AG10803 (cell line): ENCODE measurements at places on chromosomes 3 and 15.
A peak's percentile ranks its signal among the peaks of the same experiment; 100 is the strongest.

DNA sequence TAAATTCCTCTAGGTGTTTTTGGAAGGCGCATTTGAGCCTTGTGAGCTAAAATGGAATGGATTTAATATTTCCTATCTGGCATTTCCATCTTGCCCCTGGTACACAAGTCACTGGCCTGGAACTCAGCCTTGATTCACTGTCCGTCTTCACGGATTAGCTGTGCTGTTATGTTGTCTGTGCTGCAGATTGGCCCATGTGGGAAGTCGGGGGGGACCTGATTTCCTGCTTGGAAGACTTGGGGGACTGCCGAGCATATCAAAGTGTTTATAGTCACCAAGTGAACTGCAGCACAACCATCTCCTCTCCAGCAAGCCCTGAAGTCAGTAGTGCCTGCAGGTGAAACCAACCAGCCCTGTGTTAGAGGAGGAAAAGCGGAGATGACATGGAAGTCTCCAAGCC, 12.2 kb downstream of the GHRL start:
- no peak for DNase-seq

DNA sequence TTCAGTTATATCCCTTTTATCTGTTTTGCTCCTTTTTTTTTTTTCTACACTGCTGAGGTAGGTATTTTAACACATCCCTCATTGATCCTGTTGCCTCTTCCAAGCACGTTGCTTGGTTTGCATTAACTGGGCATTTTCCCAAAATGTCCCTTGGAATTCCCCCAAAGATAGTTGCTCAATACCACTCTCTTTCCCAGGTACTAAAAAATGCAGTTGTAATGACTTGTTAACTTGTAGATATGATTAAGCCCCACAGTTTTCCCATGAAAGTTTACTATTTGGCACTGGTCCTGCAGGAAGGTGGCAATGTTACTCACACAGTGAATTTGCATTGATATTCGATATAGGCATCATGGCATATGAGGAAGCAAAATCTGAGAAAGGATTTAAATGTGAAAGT, 67.1 kb downstream of the GRM7 start:
- DNase-seq = no peak

DNA sequence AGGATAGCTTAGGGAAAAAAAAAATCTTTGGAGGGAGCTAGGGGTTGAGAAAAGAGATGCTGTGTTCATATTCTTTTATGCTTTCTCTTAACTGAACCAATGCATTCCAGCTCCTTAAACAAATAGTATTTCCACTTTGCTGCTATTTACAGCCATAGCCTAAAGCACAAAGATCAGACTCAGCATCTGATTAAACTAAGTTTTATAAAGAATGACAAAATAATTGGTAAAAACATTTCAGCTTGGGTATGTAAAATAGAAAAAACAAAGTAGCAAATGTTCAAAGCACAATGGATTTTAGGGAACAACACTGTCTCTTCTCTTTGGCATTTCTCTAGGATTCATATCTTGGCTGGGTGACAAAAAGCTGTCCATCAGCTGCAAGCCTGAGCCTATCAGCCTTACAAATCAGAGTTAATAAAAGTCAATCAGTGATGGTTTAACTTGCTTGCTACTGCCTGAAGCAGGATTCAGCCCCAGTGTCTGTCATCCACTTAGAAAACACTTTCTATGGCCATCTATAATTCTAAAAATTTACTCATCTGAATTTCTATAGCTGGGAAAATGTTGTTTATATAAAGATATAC, 232.1 kb upstream of the CDIN1 start:
- no peak for DNase-seq

- DNase-seq = peak; percentile 53
Observed at GRCh38 chr15:62847900-62848489, 194.6 kb upstream of the TPM1 start.

- no peak for DNase-seq
Observed at GRCh38 chr3:46962990-46963389, 13.6 kb downstream of the CCDC12 start.

- DNase-seq = peak; percentile 59
Observed at GRCh38 chr3:86774082-86774691, 216.8 kb downstream of the VGLL3 start.

DNA sequence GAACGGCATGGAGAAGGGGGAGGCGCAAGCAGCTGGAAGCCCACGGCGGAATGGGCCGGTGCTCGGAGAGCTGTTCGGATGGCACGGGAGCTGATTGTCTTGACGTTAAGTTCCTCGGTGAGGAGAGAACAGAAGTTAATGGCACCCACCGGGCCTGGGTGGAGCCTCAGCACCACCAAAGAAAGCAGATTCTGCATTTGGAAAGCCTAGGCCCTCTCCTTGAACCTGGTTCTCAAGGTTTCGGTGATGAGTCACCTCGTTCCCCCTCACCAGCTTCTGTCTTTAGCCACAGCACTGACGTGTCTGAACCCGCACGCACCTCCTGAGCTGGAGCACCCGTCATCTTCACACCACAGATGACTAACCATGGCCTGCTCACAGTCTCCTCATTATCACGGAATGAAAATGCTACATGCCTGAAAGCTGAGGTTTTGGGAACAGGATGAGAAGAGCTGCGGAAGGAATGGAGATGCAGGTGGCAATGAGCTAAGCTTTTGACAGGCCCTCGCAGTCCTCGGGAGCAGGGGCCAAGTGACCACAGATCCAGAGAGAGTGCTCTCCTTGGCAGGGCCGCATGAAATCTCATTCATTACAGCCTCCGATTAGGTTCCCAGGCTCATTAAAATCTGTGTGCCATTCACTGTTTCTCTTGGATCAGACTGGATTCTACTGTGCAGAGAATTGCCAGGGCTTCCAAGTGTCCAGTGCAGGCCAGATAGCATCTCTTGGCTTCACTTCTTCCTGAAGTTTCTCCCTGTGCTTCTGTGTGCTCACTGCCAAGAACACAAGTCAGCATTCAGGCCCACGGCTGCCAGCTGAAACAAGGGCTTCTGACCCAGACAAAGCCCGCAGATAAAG, 96.3 kb upstream of the DLG1 start:
- peak; percentile 100 for DNase-seq

GRCh38 chr3:133408961-133409360, 9.1 kb downstream of the BFSP2 start:
- peak; percentile 87 for DNase-seq

DNA sequence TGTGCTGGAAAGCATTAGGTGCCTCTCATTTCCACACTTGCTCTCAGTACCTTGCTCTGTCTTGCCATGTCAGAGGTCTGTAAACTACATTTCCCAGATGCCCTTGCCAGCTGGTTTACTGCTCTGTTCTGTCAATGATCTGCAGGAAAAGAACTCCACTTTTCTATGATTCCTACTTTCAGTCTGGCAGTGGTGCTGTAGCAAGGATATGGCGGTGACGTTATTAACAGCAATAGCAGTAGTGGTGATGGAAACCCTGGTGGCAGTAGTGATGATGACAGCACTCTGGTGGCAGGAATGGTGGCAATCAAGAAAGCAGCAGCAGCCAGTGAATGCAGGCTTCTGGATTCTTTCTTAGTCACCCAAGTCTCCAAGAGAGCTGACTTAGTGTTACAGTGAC, 665.2 kb downstream of the DIPK2A start:
- no peak for DNase-seq

DNA sequence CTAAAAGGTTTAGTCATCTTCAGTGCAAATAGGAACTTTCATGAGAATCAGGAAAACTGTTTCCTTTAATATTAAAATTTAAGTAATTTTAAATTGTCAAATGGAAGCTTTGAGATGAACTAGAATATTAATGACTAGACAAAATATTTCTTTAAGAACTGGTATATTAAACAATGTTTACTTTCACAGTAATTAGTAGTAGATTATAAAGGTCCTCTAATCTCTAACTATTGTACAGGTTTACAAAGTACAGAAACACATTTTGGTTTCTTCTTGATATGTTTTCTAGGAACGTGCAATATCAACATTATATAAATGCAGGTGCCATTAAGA, 138.9 kb downstream of the CLASP2 start:
- no peak for DNase-seq

DNA sequence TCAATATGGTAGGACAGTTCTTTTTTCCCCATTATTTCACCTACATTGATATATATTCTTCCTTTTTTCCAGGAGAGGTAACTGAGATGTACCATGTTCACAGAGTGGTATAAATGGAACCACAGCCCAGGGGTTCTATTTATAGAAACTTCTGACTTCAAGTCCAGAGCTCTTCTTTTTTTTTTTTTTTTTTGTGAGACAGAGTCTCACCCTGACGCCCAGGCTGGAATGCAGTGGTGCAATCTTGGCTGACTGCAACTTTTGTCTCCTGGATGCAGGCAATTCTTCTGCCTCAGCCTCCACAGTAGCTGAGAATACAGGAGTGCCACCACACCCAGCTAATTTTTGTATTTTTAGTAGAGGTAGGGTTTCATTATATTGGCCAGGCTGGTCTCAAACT, 267.1 kb upstream of the TPRG1 start:
- peak; percentile 66 for DNase-seq

DNA sequence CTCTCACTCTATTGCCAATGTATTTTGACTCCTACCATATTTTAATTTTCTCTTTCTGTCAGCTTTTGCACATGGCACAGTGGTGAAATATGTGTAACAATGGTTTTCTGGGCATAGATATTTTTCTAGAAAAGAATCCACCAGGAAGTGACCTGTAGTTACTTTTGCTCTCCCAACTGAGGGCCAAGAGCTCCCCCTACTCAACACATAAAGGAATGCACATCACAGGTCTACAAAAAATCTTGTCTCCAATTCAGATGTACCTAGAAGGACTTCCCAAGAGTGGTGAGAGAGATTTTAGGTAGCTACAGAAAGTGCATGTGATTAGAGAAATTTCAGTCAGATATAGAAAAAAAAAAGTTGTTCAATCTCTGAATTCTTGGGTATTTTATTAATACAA, 15.6 kb downstream of the CPA3 start:
- no peak for DNase-seq

DNA sequence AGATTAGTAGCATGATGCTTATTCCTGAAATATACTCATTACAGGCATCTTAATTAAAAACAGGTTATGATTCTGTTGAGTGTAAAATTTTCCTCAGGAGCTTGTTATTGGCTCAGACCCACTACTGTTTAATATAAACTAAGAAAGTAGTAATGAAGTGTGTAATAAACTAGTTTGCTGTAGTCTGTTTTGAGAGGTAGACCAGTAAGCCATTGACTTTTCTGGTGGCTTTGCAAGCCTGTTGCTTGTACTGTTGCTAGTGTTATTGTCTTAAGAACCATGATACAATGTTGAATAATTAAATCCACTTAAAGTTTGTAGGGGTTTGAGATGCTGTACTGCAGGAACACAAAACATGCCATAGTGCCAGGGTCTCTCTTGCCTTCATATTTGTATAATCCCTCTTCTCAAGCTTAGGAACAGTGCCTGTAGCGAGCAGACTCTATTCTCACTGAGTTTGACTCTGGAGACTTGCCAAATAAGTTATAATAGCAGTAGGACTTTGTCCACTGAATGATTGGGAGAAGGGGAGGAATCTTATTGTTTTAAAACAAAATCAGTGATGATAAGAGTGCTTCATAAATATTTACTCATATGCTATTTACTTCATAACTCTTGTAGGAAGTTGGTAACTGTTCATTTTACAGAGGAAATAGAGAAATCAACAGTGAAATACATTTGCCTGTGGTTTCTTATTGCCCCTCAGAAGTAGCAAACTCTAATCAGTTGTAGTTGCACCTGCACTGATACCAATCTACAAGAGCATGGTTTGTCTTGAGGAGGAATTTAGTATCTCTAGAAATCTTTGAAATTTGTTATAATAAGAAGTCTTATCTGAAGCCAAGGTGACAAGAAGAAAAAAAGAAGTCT, 13.4 kb downstream of the TCF12 start:
- no peak for DNase-seq

DNA sequence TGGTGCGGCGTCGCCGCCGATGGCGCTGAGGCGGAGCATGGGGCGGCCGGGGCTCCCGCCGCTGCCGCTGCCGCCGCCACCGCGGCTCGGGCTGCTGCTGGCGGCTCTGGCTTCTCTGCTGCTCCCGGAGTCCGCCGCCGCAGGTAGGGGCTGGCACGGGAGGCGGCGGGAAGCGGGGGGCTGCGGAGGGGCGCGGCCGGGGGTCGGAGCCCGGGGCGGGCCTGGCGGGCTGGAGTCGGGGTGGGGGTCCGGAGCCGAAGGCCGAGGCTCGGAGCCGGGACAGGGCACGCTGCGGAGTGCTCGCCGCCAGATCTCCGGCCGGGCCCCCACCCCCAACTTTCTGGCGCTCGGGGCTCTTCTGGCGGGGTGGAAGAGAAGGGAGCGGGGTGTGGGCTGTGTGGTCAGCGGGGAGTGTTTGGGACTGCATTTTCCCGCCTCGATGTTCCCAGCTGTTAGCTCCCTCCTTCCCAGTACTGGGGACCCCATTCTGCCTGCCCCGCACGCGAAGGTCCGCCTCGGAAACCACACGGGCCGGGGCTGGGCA, 299 bp downstream of the TYRO3 start:
- DNase-seq = no peak

DNA sequence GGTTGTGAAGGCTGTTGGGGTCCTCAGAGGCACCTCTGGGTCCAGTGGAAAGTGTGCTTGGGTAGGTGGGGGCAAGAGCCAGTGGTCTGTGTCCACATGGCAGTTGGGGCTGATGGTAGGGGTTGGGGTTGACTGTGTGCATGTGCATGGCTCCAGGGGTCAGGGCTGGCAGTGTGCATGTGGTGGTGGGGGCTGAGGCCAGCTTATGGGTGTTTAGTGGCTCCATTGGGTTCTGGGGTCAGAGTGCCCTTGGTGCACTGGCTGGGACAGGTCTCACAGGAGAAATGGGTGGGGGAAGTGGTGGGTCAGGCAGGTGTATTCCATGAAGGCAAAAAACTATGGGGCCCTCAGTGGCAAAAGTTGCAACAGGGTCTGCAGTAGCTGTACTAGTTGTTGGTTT, 97.9 kb downstream of the EDEM1 start:
- no peak for DNase-seq

GRCh38 chr3:186109897-186110803, 1.3 kb upstream of the ETV5 start:
- peak; percentile 51 for DNase-seq

GRCh38 chr15:38129531-38130204, 123.0 kb upstream of the SPRED1 start:
- DNase-seq = peak; percentile 100

GRCh38 chr3:190854062-190854461, 8.4 kb downstream of the GMNC start:
- DNase-seq = no peak

- DNase-seq = no peak
Observed at GRCh38 chr3:39404943-39405686, 1.4 kb upstream of the RPSA start.

- peak; percentile 58 for DNase-seq
Observed at GRCh38 chr3:177591379-177591778, 394.1 kb upstream of the TBL1XR1 start.

- DNase-seq = no peak
Observed at GRCh38 chr15:70250208-70251201, 152.8 kb upstream of the TLE3 start.

- DNase-seq = no peak
Observed at GRCh38 chr3:11300970-11301369, 28.8 kb downstream of the ATG7 start.

- no peak for DNase-seq
Observed at GRCh38 chr3:54713455-54713854, 214.4 kb downstream of the LRTM1 start.

- peak; percentile 63 for DNase-seq
Observed at GRCh38 chr3:132721479-132722164, 587 bp downstream of the NPHP3 start.

GRCh38 chr3:39202094-39202493, 9.7 kb upstream of the XIRP1 start:
- no peak for DNase-seq
